ENCODE measurements at places on chromosomes 12 and 14.
A peak's percentile ranks its signal among the peaks of the same experiment; 100 is the strongest.

- DNase-seq = no peak
These were observed 6.0 kb upstream of the IFT81 start for GRCh38 chr12:110117956-110118685.

DNA sequence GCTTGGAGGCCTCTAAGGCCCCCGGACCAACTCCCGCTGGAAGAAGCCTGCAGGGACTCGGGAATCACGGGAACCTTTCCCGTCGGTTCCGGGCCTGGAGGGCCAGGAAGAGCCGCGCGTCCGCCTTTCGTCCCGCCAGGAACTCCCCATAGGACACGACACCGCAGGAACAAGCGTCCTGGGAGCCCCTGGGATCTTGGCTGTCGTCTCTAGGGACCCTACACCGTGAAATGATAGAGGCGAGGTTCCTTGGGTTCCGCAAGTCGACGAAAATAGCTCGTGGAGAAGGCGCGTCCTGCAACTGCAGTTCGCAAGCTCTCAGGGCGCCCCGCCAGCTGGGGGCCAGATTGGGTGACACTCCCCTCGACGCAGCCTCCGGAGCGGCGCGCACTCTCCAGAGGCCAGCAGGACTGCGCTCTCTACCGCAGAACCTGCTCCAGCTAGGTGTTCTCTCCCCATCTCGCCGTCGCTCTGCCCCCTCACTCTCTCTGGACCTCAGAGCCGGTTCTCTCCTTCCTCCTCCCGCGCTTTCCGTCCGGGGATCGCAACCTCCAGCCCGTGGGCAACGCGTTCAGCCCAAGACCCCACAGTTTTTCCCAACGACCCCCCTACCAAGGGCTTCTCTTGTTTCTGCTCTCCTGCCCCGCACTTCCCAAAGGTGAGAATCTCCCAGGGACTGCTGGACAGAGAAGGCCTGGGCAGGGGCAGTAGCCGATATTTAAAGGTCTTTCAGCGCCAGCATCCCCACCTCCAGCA, 776 bp downstream of the BMP4 start:
- no peak for DNase-seq

GRCh38 chr14:35158951-35159653, 36.8 kb downstream of the PRORP start:
- DNase-seq = no peak

DNA sequence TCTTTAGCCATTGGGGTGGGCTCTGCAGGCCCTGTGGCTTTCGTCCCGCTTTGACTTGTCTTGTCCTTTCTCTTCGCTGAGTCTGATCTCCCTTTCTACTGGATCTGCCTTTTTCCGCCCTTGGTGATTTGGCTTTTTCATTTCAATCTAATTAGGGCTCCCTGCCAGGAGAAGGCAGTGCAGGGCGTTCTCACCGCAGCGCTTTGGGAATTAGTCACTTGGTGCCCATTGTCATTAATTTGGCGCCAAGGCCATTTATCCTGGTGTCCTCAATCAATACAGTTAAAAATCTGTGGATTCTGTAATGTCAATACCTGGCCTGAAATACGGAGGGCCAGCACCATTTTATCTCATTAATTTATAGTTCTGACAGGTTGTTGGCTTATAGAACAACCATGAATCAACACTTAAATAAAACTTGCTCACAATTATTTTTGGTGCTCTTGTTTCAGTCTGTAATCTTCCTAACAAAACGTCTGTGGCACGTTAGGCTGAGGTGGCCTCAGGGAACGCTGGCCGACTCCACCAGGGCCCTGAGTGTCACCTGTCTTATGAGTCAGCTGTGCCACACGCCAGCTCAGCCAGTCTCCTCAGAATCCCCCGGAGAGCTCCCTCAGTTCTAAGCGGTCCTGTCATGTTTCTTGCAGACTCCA, 115.7 kb downstream of the BEGAIN start:
- DNase-seq = no peak

GRCh38 chr12:123351349-123351748, 13.3 kb downstream of the SBNO1 start:
- DNase-seq = no peak

- peak; percentile 59 for DNase-seq
These were observed 9.4 kb downstream of the ANKRD9 start for GRCh38 chr14:102500158-102500662.

GRCh38 chr12:122884860-122885259, 11.1 kb downstream of the VPS37B start:
- DNase-seq = no peak

DNA sequence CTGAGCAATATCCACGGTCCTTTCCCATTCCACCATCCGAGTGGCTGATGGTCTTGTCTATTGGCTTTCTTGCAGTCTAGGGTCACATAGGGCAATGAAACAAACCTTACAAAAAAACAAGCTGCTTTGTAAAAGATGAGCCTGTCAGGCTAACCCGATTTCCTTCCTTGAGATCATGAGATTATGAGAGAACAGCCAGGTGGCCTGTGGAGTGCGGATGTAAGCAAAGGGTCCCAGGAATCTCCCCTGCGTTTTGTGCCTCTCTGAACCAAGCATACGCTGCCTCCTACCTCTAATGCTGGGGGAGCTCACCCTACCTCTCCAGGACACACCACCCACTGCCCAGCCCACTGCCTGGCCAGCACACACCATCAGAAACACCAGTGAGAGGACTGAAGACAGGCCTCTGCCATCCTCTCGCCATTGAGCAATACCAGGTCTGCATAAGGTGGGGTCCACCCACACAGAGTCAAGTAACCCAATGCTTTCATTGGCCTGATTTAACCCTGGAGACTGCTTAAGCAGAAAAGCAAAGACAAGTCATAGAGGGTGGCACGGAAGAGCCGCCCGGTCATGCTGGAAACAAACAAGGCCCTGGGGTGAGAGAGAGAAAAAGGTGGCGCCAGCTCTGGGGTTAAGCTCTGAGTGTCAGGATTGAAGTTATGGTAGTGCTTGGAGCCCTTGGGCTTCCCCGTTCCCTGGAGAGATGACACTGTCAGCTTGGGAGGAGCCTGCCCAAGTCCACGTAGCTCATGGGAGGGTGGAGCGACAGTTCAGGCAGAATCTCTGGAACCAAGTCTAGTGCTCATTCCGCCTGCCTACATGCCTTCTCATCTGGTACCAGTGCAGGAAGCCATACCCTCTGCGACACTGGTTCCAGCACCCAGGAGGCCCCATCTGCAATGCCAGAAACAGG, 46.6 kb downstream of the CALM1 start:
- no peak for DNase-seq

DNA sequence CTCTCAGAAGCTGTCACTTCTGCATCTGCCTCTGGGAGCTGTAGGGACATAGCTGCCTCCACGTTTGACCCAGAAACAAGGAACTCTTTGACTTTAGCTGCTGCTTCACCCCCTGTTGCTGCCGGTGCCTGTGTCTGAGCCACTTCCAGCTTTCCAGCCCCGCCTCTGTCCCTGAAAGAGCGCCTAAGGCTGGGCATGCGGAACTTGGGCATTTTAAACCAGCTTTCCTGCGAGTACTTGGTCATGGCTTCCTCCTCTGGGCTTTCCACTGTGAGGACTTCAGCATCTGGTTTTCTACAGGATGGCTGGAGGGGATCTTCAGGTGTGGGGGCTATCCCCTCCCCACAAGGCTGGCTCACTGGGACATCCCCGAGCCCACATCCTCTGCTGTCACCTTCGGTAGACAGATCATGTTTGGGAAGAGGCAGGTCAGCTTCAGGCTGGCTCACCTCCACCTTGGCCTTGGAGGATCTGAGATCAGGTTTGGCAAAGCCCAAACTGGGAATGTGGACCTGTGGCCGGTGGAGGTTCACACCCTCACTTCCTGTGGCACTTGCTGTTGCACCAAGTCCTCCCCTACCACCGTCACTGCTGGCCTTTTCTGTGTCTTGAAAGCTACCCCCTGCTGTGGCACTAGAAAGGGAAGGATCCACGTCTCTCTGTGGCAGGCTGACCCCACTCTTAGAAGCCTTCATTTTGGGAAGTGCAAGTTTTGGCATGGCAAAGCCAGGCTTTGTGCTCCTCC, 15.2 kb downstream of the PLD4 start:
- DNase-seq = no peak

DNA sequence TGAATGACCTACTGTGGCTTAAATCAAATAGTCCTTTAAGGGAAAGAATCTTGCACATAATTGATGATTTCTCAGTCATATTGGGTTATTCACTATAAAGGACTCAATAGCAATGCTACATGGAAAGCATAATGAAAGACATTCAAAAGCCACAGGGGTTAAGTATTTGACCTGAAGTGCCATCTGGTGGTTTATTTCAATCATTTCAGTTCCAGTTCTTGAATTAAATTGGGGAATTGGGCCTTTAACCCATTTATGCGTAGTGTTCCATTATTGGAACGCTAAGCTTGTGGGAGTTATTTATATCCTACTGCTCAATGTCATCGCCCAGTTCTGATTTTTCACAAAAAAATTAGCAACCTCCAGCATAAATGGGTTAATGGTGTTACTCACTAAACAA, 41.3 kb upstream of the C12orf71 start:
- peak; percentile 33 for DNase-seq

GRCh38 chr14:76480426-76480825, 104.5 kb downstream of the ESRRB start:
- DNase-seq = no peak

DNA sequence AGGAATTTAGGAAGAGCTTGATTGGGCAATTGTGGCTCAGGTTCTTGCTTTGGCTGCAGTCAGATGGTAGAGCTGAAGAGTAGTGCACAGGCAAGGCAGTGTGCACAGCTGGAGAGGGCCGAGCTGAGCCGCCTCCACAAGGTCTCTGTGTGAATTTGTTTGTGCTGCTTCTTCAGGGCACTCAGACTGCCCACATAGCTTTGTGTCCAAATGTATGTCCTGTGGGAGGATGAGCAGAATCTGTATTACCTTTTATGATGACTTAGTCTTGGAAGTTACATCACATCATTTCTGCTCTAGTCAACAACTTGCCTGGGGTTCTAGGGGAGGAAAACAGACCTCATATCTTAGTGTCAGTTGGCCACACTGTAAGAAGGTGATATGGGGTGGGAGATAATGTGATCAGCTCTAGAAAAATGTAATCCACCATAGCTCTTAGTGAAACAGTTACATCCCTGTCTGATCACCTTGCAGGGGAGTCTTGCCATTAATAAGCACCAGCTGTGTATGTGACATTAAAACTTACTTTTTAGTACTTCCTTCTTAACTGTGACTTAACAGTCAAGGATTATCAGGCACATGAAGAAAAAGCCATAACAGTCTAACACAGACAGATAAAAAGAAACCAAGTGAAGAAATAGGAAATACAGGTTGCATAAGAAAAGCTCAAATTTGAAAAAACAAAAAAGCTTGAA, 53.4 kb downstream of the RCOR1 start:
- peak; percentile 62 for DNase-seq

- DNase-seq = no peak
These were observed 72.8 kb downstream of the SPATS2 start for GRCh38 chr12:49440035-49440434.

DNA sequence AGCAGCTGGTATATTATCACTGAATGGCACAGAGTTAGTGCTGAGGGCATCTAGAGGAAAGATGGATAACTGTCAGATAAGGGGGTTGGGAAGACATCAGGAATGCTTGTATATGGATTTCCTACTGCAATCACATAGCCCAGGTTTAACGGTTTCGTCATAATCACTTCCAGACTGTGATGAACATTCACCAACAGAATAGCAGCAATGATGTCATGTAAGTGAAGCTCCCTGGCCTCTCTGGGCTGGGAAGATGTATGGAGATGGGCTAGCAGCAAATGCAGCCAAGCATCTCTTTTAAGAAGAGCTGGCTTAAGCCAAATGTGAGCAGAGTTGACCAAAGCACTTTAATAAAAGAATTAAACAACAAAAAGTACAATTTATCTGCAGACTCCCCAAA, 714.6 kb downstream of the GALC start:
- DNase-seq = no peak

GRCh38 chr14:59228421-59228820, 40.0 kb downstream of the DAAM1 start:
- DNase-seq = no peak

GRCh38 chr12:120290609-120291305, 946 bp downstream of the RNU4-2 start:
- DNase-seq = no peak

DNA sequence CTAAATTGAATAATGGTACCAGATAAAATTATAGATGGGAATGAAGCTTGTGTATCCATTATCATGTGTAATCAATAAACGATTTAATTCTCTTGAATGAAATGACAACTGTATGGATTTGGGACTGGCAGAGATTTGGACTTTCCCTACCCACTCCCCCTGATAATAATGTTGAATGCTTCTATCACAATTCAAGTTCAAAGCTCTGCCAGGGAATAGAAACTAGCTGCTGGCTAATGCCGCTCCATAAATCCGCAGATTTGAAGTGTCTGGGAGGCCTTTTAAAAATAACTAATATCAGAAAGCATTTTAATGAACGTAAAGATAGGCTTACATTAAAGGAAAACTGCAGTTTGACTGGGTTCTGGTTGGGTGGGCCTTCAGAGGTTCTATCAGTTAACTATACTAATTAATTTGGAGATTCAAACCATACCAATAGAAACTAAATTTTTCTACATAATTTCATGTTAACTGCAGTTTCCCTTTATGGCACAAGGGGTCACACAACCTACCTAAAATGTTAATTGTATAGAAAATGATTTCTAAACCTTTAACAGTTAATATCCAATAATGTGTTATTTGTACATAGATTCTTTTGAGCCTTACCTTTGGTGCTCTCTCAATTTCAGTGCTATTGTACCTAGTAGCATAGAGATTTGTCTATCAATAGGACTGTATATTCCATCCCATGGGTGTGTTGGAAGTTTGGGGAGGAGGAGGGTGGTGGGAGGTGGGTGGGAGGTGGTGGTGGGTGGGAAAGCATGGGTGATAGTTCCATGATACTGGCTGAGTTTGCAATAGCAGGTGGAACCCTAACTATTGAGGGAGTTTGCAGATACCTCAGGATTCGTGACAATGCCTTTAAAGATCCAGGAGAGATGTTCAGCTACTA, 4.9 kb downstream of the HNRNPA1 start:
- DNase-seq = peak; percentile 56

DNA sequence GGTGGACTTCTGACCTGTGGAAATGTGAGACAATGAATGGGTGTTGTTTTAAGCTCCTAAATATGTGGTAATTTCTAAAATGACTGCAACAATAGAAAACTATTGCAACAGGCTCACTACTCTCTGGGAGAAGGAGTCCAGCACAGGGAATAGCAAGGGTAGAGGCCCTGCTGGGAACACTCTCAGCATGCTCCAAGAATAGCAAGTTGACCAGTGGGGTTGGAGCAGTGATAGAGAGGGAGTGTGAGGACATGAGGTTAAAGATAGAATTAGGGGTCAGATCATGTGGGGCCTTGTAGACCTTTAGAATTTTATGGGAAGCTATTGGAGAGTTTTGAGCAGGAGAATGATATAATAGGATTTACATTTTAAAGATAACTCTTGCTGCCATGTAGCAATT, 346.7 kb upstream of the CCDC196 start:
- no peak for DNase-seq

- DNase-seq = no peak
These were observed 272.8 kb downstream of the KSR2 start for GRCh38 chr12:117695956-117696355.

Data from hematopoietic multipotent progenitor cell treated with erythropoietin and hydrocortisone succinate and interleukin-3 and kit ligand, for 15 days (in vitro differentiated cells).